ENCODE measurements at places on chromosomes 16 and 17.

DNA sequence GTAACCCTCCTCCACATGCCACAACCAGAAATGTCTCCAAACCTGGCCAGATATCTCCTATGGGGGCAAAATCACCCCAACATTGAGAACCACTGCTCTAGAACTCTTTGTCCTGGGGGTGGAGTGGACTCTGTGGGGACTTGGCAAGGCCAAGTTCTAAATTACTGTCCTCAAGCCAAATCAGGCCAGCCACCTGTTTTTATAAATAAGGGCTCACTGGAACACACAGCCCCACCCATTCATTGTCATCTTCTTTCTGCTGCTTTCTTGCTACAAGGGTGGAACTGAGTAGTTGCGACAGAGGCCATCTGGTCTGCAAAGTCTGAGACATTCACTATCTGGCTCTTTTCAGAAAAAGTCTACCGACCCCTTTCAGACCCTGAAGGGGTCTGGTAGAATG, 26.8 kb upstream of the TMEM220 start:
- DNase-seq, result no peak

DNA sequence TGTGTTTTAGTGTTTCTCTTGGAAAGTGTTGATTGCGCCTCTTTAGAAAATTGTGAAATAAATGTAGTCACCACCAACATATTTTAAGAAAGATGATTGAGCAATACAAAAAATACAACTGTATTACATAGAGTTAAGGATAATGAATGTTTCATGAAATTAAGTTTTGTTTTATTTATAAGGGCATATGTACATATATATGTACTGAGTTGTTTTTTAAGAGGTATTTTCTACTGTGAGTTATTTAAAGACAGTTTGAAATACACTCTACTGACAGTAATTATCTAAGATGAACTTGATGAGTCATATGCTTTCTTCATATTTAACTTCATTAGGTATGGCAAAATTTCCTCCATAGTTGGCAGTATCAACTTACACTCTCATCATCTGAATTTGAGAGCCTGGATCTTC, 411.7 kb downstream of the HS3ST3B1 start:
- no peak for DNase-seq

- DNase-seq, result no peak
Observed at GRCh38 chr17:50830352-50830751, 5.0 kb upstream of the WFIKKN2 start.

GRCh38 chr16:30567991-30568638, 3.4 kb downstream of the ZNF688 start:
- no peak for DNase-seq

DNA sequence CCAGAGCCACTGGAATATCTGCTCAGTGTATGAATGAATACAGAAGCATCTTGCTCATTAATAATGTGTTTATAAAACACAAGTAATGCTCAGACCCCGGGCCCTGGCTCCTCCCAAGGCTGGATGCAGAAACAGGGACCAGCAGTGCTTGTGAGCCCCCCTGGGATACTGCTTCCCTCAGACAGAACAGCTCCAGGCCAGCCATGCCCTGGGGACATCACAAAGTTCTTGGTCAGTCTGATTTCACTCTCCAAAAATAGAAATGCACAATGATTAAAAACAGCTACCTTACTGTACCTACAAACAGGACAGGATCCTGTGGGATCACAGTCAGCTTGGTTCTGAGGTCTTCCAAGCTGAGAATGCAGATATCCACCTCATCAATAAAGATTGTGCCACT, 68.2 kb downstream of the ABCC12 start:
- DNase-seq, result peak; percentile 34

GRCh38 chr16:28537076-28537475, 1.7 kb downstream of the NUPR1 start:
- DNase-seq, result no peak

- DNase-seq, result no peak
Observed at GRCh38 chr17:44386182-44386525, 3.3 kb downstream of the ITGA2B start.

GRCh38 chr17:28788100-28788499, 44.3 kb downstream of the TRAF4 start:
- DNase-seq, result no peak

- DNase-seq, result no peak
Observed at GRCh38 chr16:11576427-11577289, 10.1 kb downstream of the LITAF start.

All from heart right ventricle (tissue), 16 donors.